Thyroid gland (tissue), 4 donors: ENCODE measurements at places on chromosomes 2 and 18. TPM values are rescaled to one million over a fixed set of nuclear protein-coding genes. Genes with fewer than 3 reads are reported as not detected.
A peak's percentile ranks its signal among the peaks of the same experiment; 100 is the strongest.

GRCh38 chr18:65018184-65018583 is 732.6 kb upstream of the CDH7 start:
- DNase-seq = no peak

GRCh38 chr2:173296235-173296634 is 58.4 kb upstream of the CDCA7 start:
- no peak for DNase-seq

- DNase-seq = no peak
These were observed 1433.8 kb upstream of the SLC39A10 start for GRCh38 chr2:194223218-194223617.

GRCh38 chr18:12726774-12727550 is 24.1 kb downstream of the PSMG2 start:
- DNase-seq = peak; percentile 47

- DNase-seq = no peak
These were observed 200.7 kb upstream of the TNP1 start for GRCh38 chr2:217060516-217060915.

GRCh38 chr2:19251554-19251953 is 106.9 kb downstream of the OSR1 start:
- DNase-seq = no peak

DNA sequence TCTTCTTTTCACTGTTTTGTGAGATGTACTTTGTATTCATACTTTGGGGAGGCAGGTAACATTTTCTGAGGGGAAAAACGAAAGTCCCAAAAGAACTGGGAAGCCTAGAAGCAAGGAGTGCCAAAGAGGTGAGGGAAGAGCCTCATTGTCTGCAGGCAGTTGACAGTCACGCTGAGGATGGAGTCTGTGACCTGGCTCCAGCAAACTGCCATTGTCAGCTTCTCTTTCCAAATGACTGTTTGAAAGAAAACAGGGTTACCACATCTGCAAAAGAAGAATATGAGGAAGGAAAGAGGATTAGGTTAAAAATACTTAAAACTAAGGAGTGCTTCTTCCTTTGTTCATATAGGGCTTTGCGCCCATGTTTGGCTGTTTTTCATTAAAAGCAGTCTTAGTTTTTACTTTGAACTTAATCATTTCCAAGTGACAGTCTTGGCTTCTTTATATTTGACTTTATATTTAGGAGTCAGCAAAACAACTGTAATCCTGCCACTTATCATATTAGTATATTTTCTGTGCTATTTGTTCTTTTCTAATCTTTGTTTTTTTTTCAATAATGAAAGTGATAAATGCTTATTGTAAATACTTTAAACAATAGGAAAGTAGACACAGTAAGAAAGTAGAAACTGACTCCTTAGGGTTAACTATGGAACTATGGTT is 35.0 kb downstream of the CERS6 start:
- no peak for DNase-seq

DNA sequence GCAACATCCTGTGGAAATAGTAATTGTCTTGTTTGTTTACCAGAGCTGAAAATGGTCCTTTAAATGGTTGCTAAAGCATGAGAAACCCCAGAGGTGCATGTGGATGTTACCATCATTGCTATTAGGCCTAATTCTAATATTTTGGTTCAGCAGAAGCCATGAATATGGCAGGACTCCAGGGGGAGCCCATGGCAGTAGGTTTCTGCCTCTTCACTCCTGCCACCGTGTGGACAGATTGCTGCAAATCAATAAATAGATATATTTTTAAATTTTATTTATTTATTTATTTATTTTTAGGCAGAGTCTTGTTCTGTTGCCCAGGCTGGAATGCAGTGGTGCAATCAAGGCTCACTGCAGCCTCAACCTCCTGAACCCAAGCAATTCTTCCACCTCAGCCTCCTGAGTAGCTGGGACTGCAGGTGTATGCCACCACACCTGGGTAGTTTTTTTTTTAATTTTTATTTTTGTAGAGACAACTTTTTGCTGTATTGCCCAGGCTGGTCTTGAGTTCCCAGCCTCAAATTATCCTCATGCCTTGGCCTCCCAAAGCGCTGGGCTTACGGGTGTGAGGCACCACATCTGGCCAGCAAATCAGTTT is 54.9 kb upstream of the CAPN13 start:
- peak; percentile 78 for DNase-seq

- no peak for DNase-seq
These were observed 888 bp upstream of the ADCY3 start for GRCh38 chr2:24920809-24921441.

GRCh38 chr2:217714287-217714751 is 288.5 kb downstream of the TNS1 start:
- no peak for DNase-seq

DNA sequence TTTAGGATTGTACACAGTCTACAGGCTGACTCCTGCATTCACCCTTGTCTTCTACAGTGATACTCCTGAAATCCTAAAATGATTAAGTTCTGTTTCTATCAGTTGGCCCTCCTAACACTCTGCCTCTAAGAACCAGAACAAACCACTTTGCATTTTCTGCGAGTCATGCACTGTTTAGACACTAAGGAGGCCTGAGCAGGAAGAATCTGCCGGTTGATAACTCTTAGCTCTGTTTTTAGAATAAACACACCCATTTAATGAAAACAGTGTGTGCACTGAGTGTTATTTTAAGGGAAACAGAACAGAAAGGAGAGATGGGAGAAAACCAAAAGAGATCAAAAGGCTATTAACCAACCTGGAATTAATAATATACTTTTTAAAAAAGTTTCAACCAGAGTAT is 22.9 kb upstream of the SSB start:
- DNase-seq = peak; percentile 49

- no peak for DNase-seq
These were observed 909.2 kb upstream of the FANCL start for GRCh38 chr2:59150217-59150849.

- no peak for DNase-seq
These were observed 149.4 kb downstream of the SP3 start for GRCh38 chr2:173815772-173816171.

- DNase-seq = no peak
These were observed 484.3 kb upstream of the LRATD1 start for GRCh38 chr2:14148216-14148615.

DNA sequence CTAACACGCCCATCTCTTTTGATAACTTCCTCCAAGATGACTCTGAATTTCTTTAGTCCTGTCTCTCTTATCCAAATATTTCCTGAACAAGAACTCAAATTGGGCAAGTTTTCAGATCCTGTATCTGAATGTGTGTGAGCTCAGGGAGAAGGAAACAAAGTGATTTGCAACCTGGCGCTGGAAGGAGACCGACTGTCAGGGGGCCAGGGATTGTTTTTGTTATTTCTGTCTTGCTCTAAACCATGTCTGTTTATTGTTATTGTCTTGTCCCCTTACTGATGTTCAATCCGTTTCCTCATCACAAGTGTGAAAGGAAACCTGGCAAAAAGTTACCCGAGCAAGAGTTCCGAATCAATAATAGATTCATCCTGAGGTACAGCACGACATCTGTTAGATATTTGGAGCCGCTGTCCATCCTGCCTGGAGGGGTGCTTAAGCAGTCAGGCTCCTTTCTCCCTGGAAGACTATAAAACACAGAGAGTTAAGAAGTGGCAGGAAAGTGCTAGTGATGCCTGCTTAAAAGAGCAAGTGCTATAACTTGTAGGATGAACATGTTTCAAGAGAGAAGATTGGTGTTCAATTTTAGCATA is 132.5 kb upstream of the OSR1 start:
- no peak for DNase-seq

GRCh38 chr18:35592298-35592697 is 10.8 kb downstream of the GALNT1 start:
- no peak for DNase-seq

- DNase-seq = no peak
These were observed 1.1 kb upstream of the SMYD1 start for GRCh38 chr2:88066543-88066942.

- DNase-seq = no peak
These were observed 3.4 kb upstream of the DIS3L2 start for GRCh38 chr2:231957913-231958763.

GRCh38 chr2:84686783-84687476 is 170.6 kb downstream of the DNAH6 start:
- DNase-seq = peak; percentile 27

DNA sequence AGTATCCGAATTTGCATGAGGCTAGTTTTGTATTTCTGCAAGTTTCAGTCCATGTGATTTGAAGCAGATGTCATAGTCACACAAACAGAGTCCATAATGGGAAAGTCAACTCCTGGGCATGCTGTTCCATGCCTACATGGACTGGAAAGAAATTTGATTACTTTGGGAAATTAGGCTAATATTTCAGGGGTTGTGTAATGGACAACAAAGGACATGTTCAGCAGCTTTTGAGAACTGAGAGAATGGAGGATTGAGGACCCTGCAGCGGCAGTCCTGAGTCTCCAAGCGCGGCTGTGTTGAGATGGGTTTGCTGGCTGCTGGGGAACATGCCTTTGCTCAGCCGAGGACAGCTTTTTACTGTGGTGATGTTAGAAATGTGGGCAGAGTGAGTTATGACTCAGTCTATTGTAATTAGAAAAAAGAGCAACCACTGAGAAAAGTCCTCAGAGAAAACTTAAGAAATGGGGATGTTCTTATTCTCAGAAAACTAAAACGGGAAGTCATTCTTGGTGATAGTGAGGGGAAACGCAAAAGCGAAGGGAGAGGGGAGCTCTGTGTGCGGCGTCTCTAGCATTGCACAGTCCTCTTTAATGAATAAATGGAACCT is 149.2 kb downstream of the FAM210A start:
- DNase-seq = no peak

- DNase-seq = no peak
These were observed 6.9 kb upstream of the POTEF start for GRCh38 chr2:130135692-130136541.

DNA sequence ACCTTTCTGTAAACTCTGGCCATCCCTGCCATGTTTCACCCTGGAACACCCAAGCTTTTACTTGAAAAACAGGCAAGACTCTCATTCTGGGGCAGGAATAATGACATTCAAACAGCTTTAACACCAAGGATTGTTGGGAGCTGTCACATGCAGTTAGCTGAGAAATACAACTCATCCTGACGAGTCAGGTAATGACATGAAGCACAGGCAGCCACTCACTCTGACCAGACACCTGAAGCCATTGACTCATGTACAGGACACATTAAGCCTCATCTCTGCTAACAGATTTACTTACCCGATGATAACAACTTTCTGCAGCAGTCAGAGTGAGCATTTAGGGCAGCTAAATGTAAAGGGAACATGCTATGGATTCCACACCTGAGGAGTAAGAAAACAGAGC is 163.1 kb upstream of the PGAP1 start:
- no peak for DNase-seq

GRCh38 chr2:135820003-135820618 is 16.9 kb downstream of the LCT start:
- no peak for DNase-seq

Gene HJURP
- total RNA-seq = not detected

Gene SPDYA
- 1.2 TPM for total RNA-seq

Gene NBEAL1
- total RNA-seq = 58.8 TPM

Gene SIGLEC15
- total RNA-seq = not detected

Gene CD8B
- 4.6 TPM for total RNA-seq

Gene RUFY4
- not detected for total RNA-seq

Gene QPCT
- total RNA-seq = 5.4 TPM

Gene PECR
- total RNA-seq = 23.0 TPM

Gene TMEM200C
- 0.08 TPM for total RNA-seq

Gene TMEM214
- 82.8 TPM for total RNA-seq

Gene RNF152
- 21.4 TPM for total RNA-seq

Gene MARCO
- 1.1 TPM for total RNA-seq
